LHCN-M2 (cell line): ENCODE measurements at places on chromosomes 2 and 18.
A peak's percentile ranks its signal among the peaks of the same experiment; 100 is the strongest.

DNA sequence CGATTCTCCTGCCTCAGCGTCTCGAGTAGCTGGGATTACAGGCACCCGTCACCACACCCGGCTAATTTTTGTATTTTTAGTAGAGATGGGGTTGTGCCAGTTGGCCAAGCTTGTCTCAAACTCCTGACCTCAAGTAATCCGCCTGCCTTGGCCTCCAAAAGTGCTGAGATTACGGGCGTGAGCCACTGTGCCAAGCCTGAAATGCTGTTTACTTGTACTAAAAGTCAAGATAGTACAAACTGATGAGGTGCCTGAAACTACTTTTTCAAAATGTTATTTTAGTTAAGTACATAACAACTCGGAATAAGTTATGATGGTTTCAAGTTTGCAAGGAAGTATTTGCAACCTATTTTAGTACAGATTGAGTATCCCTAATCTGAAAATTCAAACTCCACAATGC, 85.7 kb downstream of the CEP192 start:
- no peak for DNase-seq

DNA sequence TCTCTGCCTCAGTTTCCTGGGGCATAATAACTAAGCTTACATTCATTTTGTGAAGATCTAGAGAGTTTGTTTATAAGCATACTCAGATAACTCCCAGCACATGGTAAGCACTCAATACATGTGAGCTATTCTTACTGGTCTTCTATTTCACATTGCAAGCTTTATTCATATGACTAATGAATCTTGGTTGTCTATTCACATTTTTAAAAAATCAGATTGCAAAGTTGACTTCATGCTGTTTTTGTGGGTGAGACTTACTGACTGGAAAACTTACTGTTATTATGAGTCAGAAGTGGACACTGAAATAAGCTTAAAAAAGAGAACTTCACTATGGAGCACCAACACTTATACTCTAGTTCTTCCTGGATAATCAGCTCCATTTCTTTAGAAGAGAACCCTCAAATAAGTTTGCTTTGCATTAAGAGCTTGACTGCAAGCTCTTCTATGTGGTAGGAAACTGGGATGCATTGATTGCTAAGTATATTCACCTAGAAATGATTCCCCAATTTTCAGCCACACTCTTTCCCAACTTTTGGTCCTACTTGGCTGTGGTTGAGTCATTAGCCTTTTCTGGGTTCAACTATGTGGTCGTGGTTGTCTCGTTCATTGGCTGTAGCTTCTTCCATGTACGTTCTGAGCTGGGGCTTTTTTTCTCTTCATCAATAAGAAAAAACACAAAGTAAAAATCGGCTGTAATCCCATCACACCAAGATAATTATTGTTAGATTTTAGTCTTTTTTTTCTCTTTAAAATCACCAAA, 29.5 kb upstream of the RBMS1 start:
- peak; percentile 83 for DNase-seq

- peak; percentile 94 for DNase-seq
Observed at GRCh38 chr2:203685081-203685621, 21.3 kb upstream of the CD28 start.

- no peak for DNase-seq
Observed at GRCh38 chr2:8487461-8487932, 194.4 kb upstream of the ID2 start.

DNA sequence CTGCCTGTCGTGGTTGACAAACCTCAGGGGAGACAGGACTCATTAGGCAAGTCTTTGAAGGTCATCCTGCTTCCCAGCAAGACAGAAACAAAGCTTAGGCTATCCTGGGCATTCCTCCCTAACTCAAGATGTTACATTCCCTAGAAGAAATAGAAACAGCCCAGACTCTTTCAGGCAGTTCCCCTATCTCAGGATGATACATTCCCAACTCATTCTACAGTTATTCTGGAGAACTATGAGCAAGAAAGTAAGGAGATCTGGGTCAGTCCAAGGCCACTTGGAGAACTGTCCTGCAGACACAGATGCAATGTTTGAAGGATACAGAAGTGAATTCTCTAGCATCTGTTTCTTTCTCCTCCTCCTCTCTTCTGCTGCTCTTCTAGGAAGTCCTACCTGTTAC, 220.1 kb upstream of the NCKAP5 start:
- DNase-seq, result peak; percentile 18

DNA sequence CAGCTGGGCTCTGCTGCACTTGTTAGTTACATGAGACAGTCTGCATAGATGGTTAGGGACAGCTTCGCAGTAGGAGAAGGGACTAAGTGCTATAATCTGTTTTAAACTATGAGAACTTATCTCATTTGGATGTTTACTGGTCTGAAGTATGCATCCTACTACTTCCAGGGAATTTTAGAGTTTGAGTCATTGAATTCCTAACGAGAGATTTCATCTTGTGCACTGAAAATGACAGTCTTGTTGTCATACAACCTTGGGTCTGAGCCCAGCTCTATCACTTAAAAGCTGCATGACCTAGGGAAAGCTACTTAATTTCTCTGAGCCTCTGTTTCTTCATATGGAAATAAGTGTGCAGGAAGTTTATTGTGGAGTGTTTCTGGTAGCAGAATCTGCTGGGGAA, 78.4 kb downstream of the TRIM43 start:
- peak; percentile 20 for DNase-seq

DNA sequence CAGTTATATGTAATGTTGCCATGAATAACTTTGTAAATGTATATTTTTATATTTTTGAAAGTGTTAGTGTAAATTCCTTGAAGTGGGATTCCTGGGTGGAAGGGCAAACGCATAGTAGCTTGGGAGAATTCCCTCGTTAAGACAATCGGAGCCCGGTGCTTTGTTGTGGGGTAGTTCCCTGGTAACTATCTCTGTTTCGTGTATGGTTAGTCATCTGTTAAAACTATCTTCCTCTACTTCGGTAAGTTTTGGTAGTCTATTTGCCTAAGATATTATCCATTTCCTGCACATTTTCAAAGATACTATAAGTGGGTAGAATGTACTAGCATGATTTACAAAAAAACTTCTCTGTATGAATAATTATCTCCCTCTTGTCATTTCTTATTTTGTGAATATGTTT, 113.8 kb upstream of the NRXN1 start:
- no peak for DNase-seq

DNA sequence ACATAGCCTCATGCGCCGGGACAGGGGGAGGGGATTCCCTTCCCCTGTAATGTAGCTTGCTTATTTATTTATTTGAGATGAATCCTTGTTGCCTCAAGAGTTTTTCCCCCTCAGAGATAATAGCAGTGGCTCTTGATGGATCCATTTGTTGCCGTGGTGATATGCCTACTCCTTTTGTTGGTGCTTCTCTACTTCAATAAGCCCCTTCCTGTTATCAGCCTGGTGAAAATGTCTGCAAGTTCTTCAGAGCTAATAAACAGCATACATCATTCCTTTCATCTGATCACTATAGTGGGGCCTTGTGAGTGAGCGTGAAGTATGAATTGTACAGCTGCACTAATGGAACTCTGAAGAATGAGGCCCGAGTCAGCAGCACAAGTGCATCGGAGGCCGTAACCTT, 19.4 kb downstream of the FZD5 start:
- DNase-seq, result no peak

DNA sequence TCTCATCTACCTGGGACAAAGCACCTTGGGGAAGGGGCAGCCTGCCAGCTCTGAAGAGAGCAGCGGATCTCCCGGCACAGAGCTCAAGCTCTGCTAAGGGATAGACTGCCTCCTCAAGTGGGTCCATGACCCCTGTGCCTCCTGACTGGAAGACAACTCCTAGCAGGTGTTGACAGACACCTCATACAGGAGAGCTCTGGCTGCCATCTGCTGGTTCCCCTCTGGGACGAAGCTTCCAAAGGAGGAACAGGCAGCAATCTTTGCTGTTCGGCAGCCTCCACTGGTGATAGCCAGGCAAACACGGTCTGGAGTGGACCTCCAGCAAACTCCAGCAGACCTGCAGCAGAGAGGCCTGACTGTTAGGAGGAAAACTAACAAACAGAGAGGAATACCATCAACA, 549.9 kb upstream of the LRATD1 start:
- DNase-seq, result no peak

- no peak for DNase-seq
Observed at GRCh38 chr2:161178756-161179155, 18.5 kb downstream of the TANK start.
